Stimulated activated CD8-positive, alpha-beta memory T cell treated with anti-CD3 and anti-CD28 coated beads, Interleukin-15, amount 100 ng/mL, for 4 hours (primary cell): ENCODE measurements at places on chromosomes 5 and 9.
A peak's percentile ranks its signal among the peaks of the same experiment; 100 is the strongest.

- DNase-seq = peak; percentile 84
Measured at GRCh38 chr9:136882109-136882946, 4.0 kb upstream of the TRAF2 start.

- no peak for DNase-seq
Measured at GRCh38 chr5:158854260-158854783, 245.4 kb downstream of the EBF1 start.

DNA sequence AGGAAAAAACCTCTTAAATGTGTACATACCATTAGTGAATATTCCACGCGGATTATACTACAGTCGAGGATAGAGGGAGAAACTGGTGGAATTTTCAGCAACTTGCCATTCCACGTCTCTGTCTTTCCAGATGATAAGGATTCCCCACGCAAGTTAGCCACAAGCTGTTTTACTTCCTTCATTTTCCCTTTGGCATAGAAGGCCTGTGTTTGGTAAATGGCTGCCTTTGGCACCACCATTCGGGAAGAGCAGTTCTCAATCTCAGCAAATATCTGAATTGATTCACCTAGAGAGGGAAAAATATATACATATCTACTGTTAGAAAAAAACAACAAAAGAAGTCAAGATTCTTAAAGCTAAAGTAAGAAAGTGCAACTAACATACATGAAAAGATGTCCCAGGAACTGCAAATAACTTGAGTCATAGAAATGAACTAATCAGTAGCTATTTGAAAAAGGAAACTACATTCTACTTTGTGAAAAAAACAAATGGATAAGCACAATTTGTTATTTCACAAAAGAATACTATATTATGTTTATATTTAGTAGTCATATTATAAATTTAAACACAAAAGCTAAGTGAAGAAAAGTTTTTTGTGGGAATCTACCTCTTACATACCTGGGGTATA, 8.1 kb downstream of the ARRDC3 start:
- no peak for DNase-seq

DNA sequence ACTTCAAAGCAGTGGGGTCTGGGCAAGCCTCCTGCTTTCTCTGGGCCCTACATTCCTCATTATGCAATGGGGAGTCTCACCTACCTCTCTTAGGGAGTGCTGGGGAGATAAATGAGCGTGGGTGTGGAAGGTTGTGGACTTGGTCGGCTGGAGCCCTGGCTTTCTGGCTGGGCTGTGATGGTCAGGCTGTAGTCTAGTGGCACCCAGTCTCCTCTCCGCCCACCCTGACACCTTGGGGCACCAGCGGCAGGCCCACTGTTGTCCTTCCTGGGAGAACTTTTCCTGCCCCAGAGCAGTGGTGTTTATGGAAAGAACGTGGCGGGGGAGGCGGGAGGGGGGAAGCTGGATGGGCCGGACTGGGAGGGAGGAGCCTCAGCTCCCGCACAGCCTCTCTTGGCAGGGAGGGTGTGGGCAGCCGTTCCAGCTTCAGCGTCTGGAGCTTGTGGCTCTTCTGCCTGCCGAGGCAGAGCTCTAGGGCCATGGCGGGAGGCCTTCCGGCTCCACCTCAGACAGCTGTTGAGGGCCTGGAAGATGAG, 4.1 kb downstream of the PTGS1 start:
- DNase-seq = no peak

- no peak for DNase-seq
Measured at GRCh38 chr5:10734832-10735523, 26.1 kb downstream of the DAP start.

DNA sequence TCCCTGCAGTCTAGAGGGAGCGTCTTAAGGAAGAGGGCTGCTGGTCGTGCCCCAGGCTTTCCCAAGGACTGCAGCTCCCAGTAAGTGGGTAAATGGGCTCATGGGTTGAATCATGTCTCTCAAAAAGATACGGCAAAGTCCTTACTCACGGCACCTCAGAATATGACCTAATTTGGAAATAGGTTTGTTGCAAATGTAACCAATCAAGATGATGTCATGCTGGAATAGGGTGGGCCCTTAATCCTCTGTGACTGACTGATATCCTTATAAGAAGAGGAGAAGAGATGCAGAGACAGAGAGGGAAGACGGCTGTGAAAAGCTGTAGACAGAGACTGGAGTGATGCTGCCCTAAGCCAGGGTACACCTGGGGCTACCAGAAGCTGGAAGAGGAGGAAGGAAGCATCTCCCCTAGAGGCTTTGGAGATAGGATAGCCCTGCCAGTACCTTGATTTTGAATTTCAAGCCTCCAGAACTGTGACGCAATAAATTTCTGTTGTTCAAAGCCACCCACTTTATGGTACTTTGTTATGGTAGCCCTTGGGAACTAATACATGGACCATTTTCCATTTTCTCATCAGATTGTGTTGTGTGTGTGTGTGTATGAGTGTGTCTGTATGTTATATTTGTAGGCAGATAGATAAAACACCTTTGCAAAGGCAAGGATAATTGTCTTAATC, 15.0 kb downstream of the GALNT10 start:
- no peak for DNase-seq

GRCh38 chr9:134198791-134199190, 34.4 kb upstream of the RNU6ATAC start:
- DNase-seq = no peak
